GOT3 (cell line): ENCODE measurements at places on chromosomes 12 and 14.

DNA sequence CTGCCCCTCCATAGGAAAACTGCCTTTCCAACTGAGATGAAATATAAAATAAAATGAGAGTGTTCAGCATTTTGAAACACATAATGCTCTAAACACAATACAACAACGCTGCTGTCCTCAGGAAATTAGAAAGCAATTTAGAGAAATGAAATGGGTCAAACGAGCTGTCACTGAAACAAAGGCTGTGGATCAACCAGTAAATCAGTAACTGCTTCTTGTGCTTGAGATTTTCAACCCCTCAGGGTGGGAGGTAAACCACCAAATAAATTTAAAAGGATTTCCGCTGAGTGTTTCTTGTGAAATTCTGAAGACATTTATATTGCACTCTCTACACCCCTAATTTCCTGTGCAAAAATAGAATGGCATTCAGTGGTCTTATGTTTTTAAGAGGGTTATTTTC lies 657.1 kb upstream of the SEL1L start:
- DNase-seq = no peak

DNA sequence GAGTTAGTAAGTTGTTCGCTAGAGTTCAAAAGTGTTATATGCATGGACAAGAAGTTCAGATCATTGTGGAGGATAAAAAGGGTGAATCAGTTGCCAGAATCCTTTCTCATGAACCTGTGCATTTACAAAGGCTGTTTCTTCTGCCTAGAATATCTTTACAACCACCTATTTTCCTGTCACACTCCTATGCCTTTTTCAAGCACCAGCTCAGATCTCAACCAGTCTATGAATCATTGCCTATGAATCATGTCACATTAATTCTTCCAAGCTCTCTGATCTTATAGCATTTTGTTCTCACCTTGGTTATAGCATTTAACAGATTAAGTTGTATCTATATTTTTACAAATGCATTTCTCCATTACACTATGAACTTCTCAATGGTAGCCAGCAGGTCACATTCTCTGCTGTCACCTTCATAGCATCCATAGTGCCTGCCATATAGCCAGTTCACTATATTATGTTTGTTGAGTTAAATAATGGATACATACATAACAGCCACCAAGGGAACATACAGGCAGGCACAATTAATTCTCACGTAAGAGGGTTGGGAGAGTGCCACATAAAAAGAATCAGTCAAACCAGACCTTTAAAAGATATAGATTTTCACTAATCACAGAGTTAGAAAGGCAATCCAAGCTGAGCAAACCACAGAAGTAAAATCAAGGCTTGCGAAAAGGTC lies 573.0 kb downstream of the FOXG1 start:
- DNase-seq = no peak

DNA sequence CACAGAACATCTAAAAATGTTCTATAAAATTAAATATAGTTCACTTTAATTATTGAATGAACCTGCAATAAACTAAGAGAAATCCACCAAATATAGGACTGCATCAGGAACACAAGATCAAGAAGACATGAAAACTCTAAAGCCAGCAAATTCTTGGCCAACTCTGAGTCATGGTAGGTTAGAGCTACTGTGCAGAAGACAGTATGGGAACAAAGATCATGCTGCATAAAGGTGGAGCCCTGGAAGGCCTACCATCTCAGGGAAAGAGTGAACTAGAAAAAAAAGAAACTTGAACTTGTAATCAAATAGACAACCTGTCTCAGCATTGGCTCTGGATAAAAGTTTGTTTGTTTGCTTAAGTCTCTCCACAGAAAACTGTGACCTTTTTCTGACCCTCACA lies 66.9 kb upstream of the CNOT2 start:
- DNase-seq = no peak

GRCh38 chr14:100401031-100401692 lies 78.0 kb downstream of the SLC25A47 start:
- DNase-seq = no peak

GRCh38 chr12:24270965-24271364 lies 321.5 kb upstream of the SOX5 start:
- DNase-seq = no peak
